ENCODE measurements at places on chromosomes 13 and 19.

DNA sequence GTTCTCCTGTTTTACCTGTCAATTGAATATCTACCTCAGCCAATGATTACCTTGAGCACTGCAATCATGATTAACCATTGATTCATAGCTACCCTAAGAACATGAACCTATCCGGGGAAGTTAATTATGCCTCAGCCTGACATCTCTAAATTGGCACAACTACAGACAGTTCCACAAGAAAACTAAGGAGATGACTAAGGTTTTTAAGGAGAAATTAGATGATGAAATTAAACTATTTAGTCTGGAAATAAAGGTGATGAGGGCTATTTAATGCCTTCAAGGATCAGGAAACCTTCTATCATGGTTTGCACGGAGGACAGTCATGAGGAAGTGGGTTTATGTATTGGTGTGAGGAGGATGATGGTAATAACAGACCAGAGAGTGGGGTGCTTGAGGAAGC, 203.4 kb downstream of the COL4A1 start:
- no peak for DNase-seq

GRCh38 chr19:43441716-43442115, 23.7 kb downstream of the LYPD3 start:
- no peak for DNase-seq

- DNase-seq = no peak
Observed at GRCh38 chr19:35940839-35941238, 4.7 kb downstream of the LRFN3 start.

- no peak for DNase-seq
Observed at GRCh38 chr13:27120011-27120410, 51.6 kb downstream of the USP12 start.

DNA sequence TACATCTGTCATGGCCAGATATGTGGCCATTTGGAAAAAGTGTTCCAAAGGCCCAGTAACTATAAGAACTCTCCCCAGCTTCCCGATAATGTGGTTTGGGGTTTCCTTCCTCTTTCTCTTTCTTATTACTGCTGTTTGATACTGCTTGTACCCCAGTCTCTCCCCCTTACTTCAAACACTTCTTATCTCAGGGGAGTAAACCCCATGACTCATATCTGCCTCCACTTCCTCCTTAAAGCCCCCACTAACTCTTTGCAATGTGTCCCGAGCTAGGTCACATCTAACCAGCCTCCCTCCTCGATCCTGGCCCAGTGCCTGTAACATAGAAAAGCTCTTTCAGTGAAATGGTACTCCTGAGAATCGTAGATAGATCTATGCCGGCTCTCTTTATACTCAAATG, 82.4 kb upstream of the STARD13 start:
- no peak for DNase-seq

DNA sequence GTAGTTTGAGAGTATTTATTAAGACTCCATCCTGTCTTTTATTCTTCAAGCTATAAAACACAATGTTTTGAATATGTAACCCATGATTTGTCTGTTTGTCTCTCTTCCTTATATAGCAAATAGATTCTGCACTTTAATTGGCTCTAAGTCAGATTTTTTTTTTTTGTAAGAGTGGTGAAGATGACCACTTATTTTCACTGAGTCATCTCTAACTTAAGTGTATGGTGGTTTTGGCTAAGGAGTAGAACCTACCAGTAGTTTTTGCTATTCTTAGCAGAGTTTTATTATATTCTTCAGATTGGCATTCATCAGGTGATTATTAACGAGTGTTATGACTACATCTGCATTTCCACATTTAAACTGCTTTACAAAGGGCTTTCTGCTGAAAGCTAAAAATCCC, 194.7 kb downstream of the LMO7 start:
- no peak for DNase-seq

- no peak for DNase-seq
Observed at GRCh38 chr19:13396250-13397080, 109.8 kb downstream of the CACNA1A start.

DNA sequence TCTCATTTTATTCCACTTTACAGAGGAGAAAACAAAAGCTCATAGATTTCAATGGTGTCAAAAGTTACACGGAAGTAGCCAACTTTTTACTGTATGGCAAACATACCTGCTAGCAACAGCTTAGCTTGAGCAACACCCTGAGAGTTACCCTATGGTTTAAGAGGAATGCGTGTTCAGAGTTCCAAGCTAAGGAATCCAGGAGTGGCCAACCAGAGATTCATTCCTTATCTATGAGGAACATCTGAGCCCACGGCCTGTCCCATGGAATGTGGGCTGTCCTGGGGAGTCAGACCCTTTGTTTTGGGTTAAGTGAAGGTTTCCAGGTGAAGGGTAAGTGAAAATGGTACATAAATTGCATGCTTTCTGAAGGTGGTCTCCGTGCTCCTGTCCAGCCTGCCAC, 67.5 kb downstream of the STARD13 start:
- DNase-seq = no peak

- DNase-seq = no peak
Observed at GRCh38 chr19:41530761-41531301, 45.1 kb upstream of the CEACAM21 start.

DNA sequence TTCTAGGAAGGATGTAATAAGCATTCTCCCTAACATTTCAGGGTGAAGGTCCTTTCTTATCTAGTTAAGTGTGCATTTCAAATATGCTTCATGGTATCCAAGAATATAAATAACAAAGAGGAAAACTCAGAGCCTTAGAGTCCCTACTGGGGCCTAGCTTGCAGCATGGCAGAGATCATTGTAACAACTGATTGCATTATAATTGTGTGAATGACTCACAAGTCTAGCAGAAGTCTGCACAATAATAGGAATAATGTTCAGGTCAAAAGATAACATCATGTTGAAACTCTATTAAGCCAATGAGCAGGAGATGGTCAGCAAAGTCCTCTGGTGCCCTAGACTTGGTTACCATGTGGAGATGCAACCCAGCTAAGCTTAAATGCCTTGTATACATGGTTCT, 3.4 kb downstream of the POSTN start:
- DNase-seq = no peak

DNA sequence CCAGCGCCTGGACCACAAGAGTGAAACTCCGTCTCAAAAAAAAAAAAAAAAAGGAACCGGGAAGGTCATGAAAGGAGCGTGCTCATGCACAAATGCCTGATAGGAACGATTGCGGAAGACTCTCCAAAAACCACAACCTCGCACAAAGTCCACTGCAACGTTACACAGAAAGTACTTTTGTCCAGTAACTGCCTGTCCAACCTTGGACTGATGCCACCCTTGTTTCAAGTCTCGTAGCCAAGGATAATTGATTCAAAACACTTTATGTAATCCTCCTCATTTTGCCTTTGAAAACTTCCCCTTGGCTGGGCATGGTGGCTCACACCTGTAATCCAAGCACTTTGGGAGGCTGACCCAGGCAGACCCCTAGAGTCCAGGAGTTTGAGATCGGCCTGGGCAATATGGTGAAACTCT, 13.7 kb downstream of the LGALS7 start:
- DNase-seq = no peak

- DNase-seq = no peak
Observed at GRCh38 chr13:113324398-113324797, 27.4 kb downstream of the LAMP1 start.

DNA sequence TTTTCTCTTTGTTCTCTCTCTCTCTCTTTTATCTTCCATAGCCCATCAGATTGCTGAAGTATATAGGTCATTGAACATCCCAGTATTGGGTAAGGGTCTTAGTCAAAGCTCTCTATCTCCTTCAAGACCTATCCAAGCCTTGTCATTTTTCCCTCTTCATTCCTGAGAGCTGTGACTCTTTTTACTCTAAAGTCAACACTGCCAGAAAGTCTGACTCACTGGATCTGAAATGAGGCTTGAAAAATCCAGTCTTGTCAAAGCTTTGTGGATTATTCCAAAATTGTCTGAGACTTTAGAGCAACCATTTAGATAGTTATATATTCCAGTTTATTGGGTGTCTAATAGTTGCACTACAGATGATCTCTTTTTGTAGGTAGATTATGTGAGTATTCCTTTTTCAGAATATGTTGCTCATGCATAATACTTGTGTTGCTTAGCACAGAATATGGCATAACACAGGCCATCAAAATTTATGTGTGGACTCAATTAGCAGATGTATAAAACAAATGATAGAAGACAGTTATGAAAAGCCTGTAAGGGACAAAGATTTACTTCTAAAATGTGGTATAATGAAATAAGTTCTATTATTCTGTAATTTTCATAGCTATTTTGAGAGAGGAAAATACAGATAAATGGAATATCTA, 389.3 kb upstream of the PCDH9 start:
- DNase-seq = no peak

GRCh38 chr13:113929628-113930615, 44.0 kb downstream of the C13orf46 start:
- no peak for DNase-seq

- DNase-seq = no peak
Observed at GRCh38 chr13:46604226-46604990, 51.4 kb downstream of the LRCH1 start.

DNA sequence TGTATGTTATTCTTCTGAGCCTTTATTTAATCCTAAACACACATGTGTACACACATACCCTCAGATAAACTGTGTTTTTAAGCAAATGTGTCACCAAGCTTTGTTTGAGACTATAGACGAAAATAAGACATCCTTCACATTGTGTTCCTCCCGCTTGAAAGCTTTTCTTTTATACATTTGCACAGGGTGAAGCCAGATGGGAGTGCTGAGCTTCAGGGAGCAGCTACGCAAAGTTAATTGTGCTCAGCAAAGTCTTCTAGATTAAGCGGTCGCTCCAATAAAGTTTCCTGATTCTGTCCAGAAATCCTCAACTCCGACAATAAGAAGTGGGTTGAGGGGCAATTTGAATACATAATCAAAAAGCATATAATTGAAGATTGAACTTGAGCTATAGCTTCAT, 117.2 kb upstream of the ARGLU1 start:
- DNase-seq = no peak
